ENCODE measurements at places on chromosomes 5 and 9.
A peak's percentile ranks its signal among the peaks of the same experiment; 100 is the strongest.

GRCh38 chr9:133470988-133471387 is 7.9 kb downstream of the SLC2A6 start:
- no peak for DNase-seq

DNA sequence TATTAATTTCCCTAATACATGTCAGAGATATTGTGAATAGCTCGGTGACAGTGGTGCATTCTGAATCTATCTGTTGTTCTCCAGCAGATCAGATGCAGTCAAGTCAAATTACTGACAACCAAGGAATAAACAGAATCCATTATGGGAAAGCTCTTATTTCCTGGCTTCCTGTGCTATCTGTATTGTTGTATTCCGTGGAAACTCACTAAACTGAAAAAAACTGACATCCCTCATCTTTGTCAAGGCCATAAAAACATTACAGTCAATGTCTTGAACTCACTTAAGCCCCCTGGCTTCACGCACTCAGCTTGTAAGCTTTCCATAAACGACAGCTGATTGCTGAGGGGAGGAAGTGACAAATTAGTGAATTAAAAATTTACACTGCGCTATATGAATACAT is 245.9 kb downstream of the CTNND2 start:
- no peak for DNase-seq

GRCh38 chr5:76479973-76480667 is 77.0 kb downstream of the IQGAP2 start:
- no peak for DNase-seq

DNA sequence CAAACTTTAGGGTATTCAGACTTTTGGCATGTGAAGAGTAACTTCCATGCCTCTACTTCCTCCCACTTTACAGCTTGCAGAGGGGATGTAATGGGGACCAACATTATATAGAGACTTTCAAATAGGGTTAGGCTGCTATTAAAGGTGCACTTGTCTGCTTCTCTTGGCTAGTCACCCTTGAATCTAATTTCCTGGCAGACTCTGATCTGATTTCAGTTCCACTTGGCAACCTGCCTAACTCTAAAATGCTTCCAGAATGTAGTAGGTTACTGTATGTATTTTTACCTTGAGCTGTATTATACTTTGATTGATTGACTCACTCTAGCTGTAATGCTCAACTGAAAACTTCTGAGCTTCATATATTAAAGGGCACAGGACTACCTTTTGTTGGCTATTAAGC is 693.4 kb downstream of the KCTD16 start:
- DNase-seq = no peak

DNA sequence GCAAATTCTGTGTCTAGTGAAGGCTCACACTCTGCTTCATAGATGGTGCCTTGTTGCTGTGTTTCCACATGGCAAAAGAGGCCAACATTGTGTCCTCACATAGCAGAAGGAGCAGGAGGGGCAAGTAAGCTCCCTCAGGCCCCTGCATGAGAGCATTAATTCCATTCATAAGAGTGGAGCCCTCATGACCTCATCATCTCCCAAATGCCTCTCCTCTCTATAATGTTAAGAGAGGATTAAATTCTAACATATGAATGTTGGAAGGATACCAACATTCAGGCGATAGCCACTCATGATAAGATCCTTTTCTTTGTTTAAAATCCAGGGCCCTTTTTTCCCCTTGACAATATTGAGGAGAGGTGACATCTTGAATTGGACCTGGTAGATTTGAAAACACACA is 35.2 kb upstream of the PAM start:
- no peak for DNase-seq

DNA sequence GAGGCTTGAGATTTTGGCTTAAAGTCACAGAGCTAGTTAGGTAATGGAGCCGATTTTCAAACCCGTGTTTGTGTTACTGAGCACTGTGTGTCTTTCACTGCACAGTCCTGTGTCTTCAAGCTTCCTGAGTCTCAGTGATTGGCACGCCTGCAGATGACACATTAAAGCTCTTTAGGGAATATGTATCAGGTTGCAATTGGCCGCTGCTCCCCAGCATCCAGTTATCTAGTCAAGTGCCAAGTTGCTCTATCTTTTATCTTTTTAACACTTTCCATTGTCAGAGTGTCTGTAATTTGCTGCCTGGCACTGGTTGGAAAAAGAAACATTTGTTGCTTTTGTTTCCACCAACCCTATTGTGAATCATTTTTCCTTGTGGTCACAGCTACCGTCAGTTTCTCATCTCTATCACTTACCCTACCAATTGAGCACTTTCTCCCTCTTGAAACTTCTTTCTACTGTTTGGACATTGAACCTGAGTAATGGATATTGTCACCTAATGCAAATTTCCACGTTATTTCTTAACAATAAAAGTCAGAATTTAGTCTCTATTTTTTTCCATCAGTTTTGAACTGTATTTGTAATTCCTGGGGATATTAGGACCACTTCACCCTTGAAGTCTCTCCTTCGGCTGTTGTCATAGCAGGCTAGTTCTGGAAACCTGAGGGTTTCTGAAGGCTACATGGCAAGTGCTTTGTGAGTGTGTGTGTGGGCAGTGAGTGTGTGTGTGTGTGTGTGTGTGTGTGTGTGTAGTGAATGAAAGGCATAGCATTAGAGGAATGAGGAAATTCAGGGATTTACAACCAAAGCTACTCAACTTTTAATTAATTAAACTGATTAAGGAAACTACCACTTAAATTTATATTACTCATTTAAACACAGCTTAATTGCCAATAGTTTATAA is 274.3 kb downstream of the ISL1 start:
- no peak for DNase-seq

DNA sequence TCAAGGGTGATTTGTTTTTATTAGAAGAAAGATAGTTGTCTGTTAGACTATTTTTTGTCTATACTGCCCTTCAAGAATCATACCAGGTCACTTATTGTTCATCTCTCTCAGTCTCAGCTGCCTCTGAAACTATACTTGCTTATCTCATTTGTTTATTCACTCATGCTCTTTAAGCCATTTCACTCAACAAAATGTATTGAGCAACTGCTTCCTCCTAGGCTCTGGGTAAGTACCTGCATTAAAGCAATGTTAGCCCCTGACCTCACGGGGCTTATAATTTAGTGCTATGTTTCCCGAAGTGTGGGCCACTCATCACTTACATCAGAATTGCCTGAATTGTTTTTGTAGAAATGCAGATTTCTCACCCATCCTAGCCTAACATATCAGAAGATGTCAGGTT is 100.9 kb downstream of the DPYSL3 start:
- DNase-seq = no peak

DNA sequence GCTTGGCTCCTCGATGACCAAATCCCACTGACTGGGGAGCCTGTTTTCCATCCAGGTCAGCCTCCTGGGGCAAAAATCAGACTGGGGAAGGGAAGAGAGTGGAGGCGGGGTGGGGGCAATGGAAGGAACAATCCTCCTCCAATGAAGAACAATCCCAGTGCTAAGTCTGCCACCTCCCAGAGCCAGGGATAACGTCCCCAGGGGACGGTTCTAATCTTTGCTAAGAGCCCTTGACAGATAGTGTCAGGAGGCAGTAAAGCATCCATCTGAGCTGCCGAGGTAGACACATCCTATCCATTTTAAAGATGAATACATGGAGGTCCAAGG is 298.5 kb upstream of the MSX2 start:
- DNase-seq = no peak

GRCh38 chr5:36507332-36507952 is 99.0 kb upstream of the SLC1A3 start:
- DNase-seq = peak; percentile 35

DNA sequence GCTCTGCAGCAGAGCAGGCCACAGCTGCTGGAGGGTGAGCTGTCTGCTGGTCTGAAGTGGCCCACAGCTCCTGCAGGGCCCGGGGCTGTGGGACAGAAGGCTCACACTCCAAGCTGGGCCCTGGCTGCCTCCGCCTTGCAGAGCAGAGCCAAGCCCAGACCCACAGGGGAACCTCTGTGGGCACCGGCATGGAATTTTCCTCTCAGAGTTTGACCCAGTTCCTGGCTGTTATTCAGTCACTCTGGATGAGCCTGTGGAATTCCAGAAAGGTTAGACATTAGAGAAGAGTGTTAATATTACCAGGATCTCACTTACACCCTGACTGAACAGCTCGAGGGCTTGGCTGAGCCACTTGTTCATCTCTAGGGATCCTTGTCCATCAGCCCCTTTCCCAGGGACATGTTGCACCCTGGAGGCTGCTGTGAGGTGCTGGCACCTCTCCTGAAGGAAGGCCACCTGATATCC is 17.5 kb downstream of the IL9 start:
- DNase-seq = no peak

DNA sequence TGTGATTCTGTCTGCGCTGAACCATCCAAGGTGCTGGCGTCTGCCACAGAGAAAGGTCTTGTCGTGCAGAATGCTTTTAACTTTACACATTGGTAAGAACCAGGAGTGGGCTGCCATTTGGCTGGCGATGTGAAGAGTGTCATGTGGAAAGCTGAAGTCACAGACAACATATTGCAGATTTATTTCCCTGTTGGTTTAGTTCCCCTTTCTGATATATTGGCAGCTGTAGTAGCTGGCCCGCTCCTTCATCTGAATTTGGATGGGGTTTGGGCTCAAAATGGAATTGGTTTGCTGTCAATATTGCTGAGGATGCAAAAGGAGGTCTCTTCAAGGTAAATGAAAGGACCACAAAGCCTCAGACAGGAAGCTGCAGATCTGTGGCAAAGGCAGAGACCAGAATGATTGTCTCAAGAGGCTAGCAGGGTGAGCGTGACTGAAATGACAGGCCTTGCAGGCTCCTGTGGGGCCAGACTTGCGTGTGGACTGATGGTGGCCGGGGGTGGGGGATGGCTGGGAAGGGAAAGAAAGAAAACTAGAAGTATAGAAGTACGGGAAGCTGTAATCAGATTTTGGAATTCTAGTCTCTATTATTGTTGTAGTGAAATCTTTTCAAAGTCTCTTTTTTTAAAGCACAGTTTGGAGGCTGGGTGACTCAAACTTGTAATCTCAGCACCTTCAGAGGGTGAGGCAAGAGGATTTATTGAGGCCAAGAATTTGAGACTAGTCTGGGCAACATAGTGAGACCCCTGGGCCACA is 25.1 kb upstream of the CD180 start:
- no peak for DNase-seq

GRCh38 chr5:125928663-125929062 is 494.5 kb upstream of the GRAMD2B start:
- no peak for DNase-seq

DNA sequence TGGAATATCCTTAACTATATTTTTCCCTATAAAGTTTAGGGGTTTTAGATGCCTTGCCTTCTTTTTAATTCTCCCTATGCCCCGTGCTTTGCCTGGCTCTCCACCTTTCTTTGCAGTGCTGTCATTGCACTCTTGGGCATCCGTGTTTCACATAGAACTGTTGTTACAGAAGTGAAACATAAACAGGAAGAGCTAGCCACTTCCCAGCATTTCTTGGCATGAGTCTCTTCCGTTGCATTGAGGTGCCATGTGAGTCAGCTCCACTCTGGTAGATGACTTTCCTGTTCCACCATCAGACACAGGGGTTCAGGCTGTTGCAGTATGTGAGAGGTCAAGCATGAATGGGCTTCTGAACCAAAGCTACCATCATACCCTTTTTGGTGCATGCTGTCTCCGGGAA is 73.4 kb downstream of the ANGPTL2 start:
- no peak for DNase-seq

DNA sequence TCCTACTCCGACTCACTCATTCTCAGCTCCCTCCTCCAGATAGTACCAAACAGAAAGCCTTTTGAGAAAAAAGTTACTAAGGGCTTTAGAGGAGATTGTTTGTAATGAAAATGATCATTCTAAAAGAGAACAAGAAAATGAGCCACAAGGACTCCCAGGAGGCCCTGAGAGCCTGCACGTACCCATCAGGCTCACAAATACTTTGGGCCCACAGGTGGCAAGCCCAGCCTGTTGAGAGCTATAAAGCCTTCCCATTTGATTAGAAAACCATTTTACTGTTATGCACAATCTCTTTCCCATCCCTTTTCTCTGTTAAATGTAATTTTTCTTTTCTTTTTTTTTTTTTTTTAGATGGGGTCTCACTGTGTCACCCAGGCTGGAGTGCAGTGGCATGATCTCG is 136.1 kb downstream of the LHFPL2 start:
- no peak for DNase-seq

DNA sequence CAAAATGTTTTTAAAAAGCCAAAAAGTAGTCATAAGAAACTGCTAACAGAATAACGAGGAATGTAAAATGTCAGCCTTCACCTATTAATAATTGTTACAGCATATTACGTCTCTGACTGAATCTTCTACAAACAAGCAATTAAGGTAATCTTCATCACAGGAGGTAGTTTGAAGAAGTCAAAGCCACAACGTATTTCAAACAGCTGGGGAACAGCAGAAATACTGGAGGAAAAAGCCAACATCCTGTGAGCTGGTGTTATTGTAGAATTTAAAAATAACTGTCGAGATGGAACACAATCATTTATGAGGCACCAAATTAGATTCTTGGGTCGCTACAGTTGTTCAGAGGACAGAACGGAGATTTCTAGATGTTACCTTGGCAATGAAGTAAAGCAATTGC is 450.5 kb downstream of the AGTPBP1 start:
- no peak for DNase-seq

DNA sequence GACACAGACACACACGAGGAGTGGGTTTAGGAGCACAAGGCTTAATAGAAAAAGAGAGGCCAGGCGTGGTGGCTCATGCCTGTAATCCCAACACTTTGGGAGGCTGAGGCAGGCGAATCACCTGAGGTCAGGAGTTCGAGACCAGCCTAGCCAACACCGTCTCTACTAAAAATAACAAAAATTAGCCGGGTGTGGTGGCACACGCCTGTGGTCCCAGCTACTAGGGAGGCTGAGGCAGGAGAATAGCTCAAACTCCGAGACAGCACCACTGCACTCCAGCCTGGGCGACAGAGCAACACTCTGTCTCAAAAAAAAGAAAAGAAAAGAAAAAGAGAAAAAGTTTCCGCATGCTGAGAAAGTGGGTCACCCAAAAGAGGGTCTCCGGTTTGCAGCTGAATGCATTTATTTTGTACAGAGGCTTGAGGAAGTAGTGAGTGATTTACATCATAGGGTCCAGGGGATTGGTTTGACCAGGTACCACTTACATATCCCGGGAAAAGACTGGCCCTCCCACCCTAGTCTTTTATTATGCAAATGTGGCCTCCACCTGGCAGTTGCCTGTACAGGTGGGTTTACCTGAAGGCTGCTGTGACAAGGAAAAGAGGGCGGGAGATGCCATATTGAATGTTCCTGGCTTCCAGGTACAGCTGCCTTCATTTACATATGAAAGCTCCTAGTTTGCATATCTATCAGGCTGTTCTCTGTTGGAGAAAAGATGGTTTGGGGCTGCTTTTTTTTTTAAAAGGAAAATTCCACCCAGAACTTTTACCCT is 366.2 kb upstream of the GRAMD2B start:
- DNase-seq = no peak

- DNase-seq = peak; percentile 24
Measured at GRCh38 chr5:45093377-45093776, 284.6 kb downstream of the MRPS30 start.

- DNase-seq = peak; percentile 3
Measured at GRCh38 chr5:170562166-170562874, 58.5 kb downstream of the KCNIP1 start.

DNA sequence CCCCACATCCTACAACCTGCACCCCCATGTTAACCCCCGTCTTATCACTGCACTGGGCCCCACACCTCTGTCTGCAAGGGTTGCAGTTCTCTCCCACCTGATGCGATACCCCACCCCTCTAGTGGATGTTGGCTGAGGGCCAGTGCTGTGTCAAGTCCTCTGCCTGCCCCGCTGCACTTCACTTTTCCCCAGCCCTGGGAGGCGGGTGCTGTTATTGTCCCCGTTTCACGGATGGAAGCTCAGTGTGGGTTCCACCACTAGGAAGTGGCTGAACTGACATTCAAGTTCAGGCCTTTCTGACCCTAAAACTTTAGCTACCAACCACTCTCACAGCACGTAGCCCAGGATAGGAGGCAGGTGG is 3.5 kb downstream of the SNCB start:
- DNase-seq = no peak

- DNase-seq = no peak
Measured at GRCh38 chr9:77475641-77476473, 172.3 kb downstream of the GNA14 start.
